ENCODE measurements at places on chromosomes 12 and 14.

DNA sequence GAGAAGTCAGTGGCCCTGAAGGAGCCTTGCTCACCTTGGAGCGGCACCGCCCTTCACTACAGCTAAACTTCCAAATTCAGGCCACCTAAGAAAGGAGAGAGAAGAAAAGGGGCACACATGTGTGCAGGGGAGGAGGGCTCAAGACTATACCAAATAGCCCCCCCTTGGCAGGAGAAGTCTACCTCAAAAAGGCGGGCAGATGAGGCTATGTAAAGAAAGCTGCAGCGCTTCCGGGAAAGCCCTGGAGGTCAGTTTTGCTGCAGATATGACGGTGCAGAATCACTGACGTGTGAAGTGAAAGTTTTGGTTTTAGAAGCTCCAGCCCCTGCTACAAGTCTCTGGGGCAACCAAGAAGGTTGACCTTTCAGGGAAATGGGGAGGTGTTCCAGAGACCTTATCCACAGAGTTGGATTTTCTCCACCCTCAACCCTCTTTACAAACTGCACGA, 48.2 kb upstream of the PNMA1 start:
- no peak for DNase-seq

- DNase-seq: no peak
These were observed 5.0 kb upstream of the NEDD1 start for GRCh38 chr12:96902076-96902475.

DNA sequence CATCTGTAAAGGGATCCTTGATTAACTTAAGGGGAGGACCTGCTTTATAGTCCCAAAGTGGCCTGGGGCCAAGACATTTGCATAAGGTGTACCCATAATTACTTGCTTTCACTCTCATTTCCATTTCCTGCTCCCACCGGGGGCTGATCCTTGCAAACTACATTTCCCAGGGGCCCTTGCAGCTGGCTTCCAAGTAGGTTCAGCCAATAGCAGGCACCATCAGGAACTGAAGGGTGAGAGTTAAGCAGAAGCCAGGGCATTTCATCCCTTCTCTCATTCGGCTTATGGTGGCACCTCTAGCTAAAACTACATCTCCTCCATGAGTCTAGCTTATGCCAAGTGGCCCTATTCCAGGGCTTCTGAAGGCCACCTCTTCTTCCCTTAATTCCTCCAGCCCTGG, 88.8 kb downstream of the CCDC60 start:
- no peak for DNase-seq

DNA sequence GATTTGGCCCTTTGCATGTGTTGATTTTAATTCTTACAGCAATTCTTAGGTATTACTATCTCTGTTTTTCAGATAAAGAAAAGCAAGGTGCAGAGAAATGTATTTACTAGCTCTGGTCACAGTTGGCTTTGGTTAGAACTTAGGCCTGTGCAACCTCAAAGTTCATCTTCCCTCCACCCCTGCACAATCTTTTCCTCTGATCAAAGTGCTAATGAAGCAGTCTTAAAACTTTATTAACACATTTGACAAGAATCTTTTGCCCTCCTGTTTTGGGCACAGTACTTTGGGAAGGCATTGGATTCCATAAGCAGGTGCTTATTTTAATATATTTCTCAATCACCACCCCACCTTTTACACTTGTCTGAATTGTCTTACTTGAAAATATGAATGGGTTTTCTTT, 2.7 kb downstream of the IRAK4 start:
- no peak for DNase-seq

DNA sequence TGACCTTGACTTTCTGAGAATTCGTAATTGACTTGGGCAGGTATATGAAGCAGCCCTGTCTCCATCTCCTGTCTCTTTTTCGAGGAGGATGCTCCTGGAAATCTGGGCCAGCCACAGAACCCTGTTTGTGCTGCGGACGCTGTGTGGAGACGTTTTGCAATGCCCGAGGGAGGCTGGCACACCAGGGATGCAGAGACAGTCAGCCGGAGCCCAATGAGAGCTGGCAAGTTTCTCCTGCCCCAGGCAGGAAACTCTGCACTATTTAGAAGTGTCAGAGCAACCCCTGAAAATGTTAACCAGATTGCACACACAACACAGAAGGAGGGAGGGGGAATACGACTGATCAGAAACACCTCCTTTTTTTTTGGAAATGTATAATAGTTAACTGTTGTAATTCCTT, 103.2 kb upstream of the DYRK2 start:
- DNase-seq: no peak

GRCh38 chr12:46005151-46005797, 14.9 kb upstream of the SCAF11 start:
- no peak for DNase-seq

DNA sequence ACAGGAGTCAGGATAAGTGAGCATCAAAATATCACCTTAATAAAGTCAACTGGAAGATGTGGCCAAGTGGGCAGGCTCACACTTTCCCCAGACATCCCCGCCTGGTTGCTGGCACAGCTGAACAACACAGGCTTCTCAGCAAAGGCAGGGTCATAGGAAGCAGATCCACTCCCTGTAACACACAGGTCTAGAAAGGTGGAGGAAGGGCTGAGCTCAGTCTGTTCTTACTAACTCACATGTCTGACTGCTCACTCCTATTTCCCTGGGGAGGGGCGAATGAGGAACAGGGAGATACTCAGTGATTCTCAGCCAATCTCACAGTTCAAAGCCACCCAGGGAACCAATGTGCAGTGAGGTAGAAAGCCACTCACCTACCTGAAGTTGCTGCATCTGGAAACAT, 45.0 kb upstream of the AMN1 start:
- DNase-seq: no peak

DNA sequence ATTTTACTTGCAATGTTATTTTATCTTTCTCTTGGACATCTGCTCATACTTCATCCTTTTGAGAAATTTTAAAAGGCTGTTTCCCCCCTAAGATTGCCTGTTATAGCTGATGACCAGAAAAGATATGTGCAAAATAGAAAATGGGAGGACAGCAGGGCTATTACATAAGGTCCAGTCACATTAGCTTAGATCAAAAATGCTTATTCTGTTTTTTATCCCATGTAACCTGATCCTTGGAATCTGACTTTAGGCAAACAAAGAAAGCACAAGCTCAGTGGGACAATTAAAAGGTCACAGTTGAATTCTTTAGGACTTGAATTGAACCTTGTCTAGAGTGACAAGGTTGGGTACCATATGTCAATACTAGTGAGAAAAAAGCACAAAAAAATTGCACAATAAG, 65.1 kb upstream of the TRHDE start:
- no peak for DNase-seq

Measured in brain microvascular endothelial cell (primary cell).